NCI-H446 (cell line): ENCODE measurements at places on chromosomes 1 and 21.

- DNase-seq: no peak
These were observed 15.7 kb upstream of the PDXK start for GRCh38 chr21:43703035-43703880.

GRCh38 chr1:167726008-167726407 lies 4.2 kb downstream of the MPZL1 start:
- no peak for DNase-seq

GRCh38 chr1:68959461-68960030 lies 462.7 kb upstream of the DEPDC1 start:
- DNase-seq: no peak

DNA sequence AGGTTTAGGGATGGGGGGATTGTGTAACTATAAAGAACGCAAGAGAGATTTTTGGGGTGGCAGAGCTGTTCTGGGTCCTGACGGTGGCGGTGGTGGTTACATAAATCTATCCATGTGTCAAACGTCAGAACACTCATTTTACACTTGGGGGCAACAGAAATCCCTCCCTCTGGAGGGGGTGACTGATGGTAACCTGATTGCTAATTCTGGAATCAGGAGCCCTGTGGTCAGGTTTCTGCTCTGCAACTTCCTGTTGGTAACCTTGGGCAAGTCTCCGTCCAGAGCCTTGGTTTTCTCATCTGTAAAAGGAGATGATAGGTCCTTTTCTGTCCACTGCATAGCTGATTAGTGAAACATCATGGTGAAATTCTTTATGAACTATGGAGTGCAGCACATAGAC lies 40.9 kb downstream of the ALPL start:
- no peak for DNase-seq

DNA sequence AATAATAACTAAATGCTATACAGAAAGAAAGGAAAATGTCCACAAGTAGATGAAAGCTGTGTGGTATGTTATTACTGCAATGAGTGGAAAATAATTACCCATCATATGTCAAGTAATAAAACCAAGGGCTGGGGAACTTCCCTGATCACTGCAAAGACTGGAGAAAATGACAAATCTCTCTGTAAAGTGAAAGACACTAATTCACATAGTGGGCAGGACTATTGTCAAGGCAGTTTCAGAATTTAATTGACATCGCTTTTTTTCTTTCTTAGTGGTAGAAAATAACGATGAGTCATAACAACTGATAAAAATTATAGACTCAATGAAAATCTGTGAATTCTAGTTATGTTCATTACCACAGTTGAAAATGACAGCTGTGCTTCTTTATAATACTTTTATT lies 153.7 kb upstream of the ST6GALNAC5 start:
- no peak for DNase-seq

DNA sequence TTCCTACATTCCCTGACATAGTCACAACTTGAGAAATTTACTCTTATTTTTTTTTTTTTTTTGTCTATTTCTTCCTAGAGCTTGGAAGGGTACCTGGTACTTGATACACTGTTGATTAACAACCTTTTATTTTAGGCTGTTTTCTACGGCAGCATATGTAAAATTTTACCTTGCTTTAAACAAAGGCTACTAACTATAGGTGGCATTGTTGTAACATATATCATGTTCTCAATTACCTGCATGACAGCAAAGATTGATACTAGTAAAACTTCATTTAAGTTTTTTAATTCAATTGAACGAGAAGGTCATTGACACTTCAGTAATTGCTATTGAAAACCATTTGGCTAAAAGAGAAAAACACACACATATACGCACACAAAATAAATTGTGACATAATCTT lies 238.3 kb upstream of the ESRRG start:
- DNase-seq: no peak

- no peak for DNase-seq
These were observed 39.4 kb downstream of the OR10Z1 start for GRCh38 chr1:158644449-158644848.

GRCh38 chr1:115184951-115185331 lies 95.6 kb upstream of the TSPAN2 start:
- no peak for DNase-seq

GRCh38 chr1:155254714-155255242 lies 505 bp downstream of the ENTREP3 start:
- DNase-seq: no peak

GRCh38 chr1:240193679-240194078 lies 102.0 kb downstream of the FMN2 start:
- DNase-seq: no peak

DNA sequence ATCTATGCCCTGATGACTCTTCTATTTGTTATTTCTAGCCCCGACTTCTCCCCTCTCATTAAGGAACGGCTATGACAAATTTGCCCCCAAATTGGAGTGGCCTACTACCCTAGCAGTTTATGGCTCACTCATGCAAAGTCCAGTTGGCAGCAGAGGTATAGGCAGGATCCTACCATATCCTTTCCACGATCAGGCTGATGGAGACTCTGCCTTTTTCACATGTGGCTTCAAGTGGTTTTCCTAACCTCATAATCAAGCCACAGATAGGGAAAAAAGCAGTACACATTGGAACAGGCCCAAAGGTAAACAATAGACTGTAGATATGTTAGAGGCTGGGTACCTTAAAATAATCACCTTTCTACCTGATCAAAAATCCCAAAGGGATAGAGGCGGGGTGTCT lies 292.5 kb downstream of the NCAM2 start:
- DNase-seq: no peak

GRCh38 chr1:236167578-236167977 lies 25.2 kb downstream of the GPR137B start:
- DNase-seq: no peak

DNA sequence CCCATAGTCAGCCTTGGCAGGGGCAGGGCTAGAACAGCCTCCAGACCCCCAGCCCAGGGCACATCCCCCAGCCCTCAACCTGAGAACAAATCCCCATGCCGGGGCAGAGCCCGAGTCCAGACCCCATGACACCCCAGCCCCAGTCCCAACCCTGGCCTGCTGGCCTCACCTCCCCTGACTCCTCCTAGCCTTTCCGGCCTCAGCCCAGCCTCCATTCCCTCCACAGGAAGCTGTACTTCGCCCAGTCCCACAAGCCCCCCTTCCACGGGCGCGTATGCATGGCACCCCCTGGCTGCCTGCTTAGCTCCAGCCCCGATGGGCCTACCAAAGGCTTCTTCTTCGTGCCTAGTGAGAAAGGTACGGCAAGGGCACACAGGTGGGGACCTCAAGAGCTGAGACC lies 50.4 kb downstream of the DISP3 start:
- no peak for DNase-seq

GRCh38 chr1:218705911-218706893 lies 361.1 kb downstream of the TGFB2 start:
- no peak for DNase-seq

- DNase-seq: no peak
These were observed 48.7 kb downstream of the TRIM33 start for GRCh38 chr1:114462341-114462740.

- DNase-seq: no peak
These were observed 184.4 kb downstream of the USH2A start for GRCh38 chr1:216238844-216239243.

DNA sequence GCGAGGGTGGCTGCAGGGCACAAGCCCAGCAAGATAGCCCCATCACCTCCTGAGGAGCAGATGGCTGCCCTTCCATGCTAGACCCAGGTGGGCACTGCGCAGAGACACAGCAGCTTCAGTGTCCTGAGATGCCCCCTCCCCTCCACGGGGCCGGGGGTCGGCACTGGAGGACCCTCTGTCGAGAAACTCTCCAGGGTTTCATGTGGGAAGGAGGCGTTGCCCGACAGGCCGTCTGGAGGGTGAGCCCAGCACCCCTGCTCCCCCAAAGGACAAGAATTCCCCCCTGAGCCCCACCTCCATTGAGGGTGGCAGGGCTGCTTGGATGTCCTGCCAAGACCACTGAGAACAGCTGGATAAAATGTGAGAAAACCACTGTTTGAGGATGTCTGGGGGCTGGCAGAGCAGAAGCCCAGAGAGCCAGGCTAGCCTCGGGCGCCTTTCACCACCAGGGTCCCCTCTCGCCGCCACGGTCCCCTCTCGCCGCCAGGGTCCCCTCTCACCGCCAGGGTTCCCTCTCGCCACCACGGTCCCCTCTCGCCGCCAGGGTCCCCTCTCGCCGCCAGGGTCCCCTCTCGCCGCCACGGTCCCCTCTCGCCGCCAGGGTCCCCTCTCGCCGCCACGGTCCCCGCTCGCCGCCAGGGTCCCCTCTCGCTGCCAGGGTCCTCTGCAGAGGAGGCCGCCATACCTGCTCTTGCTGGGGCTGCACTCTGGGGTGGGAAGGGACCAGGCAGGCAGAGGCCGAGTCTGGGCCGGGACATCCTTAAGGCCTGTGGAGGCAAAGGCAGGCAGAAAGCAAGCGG lies 44.2 kb downstream of the SLC19A1 start:
- DNase-seq: no peak

DNA sequence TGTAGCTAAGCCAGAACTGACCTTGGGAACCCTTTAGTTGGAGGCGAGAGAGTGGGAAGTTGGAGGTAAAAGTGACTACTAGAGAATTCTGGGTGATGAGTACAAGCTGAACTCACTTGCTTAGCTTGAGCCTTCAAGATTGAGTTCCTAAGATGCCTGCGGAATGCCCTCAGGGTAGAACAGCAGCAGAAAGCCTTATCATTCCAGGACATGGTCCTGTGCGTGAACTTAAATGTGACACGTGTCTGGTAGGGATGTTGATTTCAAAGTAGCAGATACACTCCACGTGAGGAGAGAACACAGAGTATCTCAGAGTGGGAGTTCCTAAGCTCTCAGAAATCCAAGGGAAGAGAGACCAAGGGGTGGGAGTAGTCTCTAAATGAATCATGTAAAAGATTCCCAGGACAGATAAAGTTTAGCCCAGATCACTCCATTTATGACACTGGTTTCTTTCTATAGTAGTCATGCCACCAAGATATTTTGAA lies 60.1 kb downstream of the KCNK1 start:
- no peak for DNase-seq

DNA sequence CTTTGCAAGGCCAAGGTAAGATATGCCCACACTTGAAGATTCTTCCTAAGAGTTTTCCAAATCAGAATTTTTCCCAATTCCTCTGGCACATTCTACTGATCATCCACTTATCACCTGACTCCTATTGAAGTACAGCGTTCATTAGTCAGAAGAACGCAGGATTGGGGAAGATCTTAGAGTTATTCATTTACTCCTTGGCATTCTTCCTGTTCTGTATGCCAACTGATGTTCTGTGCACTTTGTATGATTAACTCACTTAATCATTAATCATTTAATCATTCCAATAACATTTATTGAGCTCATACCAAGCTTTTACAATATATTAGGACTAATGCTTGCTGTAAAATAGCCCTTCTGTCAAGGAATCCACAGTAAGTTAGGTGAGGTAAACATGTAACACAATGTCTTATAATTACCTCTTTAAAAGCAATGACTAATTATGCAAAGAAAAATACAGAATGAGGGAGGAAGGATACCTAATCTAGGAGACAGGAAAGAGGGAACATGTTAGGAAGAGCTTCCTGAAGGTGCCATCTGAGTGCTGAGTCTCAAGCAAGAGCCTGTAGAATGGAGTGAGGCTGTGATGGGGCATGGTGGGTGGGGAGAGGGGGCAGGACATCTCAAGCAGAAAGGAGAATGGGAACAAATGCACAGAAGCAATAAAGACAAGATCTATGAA lies 71.1 kb upstream of the DPT start:
- DNase-seq: no peak

- DNase-seq: no peak
These were observed 712.1 kb upstream of the CXADR start for GRCh38 chr21:16800536-16801275.

DNA sequence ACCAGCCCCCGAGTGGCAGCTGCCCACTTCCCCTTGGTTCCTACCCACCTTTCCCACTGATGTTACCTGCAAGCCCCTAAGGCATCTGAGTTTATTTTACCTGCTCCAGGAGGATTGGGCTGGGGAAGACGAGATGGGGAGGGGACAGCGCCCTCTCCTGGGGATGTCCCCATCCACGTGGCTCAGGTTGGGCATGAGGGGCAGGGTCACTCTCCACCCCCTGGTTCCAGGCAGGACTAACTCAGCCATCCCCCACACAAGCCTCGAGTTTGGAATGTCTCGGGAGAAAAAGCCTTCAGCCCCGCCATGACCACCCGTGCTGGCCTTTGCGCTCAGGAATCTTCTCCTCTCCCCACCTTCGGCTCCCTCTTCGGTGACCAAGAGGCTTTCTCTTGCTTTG lies 90.0 kb downstream of the ARHGEF10L start:
- no peak for DNase-seq

DNA sequence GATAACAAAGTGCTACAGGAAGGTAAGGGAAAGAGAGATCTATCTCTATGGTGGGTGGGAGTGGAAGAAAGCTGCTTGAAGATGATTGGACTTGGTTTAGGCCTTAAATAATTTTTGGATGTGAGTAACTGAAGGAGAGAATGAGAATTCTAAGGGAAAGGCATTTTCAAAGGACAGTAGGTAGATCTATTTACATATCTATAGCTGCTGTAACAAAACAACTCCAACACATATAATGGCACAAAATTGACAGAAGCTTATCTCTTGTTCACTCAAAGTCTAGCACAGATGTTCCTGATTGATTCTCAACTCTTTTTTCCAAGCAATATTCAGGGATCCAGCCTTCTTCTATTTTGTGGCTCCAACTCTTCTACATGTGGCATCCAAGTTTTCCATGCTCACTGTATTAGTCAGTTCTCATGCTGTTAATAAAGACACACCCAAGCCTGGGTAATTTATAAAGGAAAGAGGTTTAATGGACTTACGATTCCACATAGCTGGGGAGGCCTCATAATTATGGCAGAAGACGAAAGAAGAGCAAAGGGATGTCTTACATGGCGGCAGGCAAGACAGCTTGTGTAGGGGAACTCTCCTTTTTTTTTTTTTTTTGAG lies 3.1 kb upstream of the DDAH1 start:
- DNase-seq: no peak

GRCh38 chr1:205701891-205702290 lies 21.6 kb upstream of the SLC45A3 start:
- no peak for DNase-seq

DNA sequence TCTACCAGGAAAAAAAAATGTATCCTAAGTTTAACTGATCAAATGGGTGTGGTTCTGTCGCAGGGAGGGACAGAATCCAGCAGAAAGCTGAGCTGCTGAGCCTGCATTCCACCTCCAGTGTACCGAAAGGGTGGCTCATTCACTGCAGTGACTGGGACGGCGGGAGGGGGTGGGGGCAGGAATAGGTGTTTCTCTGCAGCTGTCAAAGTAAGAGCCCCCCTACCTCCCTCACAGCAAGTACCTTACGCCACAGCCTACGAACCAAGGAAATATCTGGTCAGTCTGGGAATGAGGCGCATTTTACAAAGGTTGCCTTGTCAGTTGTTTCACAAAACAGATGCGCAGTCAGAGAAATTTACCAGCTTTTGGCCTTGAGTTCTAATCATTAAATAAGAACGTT lies 1.7 kb downstream of the S100B start:
- DNase-seq: no peak

DNA sequence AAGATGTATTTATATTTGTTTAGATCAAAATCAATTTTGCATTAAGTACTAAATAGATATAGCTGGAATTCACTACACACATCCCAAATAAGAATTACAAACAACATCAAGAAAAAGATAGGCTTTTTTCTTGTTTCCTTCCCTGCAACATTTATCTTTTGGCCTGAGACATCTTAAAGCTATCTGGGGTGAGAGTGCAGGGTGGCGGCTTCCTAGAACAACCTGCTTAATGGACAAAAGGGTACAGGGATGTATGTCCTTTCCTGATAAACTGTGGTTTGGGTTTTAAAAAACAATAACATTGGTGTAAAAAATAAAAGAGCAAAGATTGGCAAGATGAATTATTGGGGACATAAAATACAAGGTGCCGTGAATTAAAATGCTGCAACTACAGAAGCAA lies 54.4 kb downstream of the EPRS1 start:
- no peak for DNase-seq

- no peak for DNase-seq
These were observed 51.0 kb downstream of the MYSM1 start for GRCh38 chr1:58648842-58649241.
